Esophagus muscularis mucosa (tissue), 4 donors: ENCODE measurements at places on chromosomes 12 and 14. TPM values are rescaled to one million over a fixed set of nuclear protein-coding genes. Genes with fewer than 3 reads are reported as not detected.

Gene MEG3
- total RNA-seq = 25.0 TPM

DNA sequence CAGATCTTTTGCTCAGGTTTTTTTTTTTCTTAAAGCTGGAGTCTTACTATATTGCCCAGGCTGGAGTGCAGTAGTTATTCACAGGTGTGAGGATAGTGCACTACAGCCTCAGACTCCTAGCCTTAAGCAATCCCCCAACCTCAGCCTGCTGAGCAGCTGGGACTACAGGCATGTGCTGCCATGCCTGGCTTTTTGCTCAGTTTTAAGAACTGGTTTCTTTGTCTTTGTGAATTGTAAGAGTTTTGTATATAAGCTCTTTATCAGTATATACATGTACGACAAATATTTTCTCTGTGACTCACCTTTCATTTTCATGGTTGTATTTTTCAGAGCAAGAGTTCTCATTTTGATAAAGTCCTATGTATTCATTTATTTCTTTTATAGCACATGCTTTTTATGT, 33.3 kb upstream of the C2CD5 start:
- DNase-seq = no peak

Gene RFLNA
- total RNA-seq = 1.4 TPM

- no peak for DNase-seq
Measured at GRCh38 chr12:12447236-12447635, 90.4 kb downstream of the BORCS5 start.

DNA sequence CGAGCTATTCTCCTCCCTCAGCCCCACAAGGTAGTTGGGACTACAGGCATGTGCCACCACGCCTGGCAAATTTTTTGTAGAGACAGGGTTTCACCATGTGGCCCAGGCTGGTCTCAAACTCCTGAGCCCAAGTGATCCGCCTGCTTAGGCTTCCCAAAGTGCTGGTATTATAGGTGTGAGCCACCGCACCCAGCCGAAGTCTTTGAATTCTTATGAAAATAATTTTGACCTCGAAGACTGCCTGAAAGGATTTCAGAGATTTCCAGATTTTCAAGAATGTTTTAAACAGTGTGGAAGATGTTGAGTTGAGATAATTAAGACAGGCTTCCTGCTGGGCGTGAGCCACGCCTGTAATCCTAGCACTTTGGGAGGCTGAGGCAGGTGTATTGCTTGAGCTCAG, 5.0 kb downstream of the PSMA3 start:
- DNase-seq = no peak

GRCh38 chr12:100189636-100190394, 10.8 kb upstream of the ACTR6 start:
- DNase-seq = peak; percentile 45

Gene TRPV4
- 0.19 TPM for total RNA-seq

Gene TNS2
- total RNA-seq = 226 TPM

DNA sequence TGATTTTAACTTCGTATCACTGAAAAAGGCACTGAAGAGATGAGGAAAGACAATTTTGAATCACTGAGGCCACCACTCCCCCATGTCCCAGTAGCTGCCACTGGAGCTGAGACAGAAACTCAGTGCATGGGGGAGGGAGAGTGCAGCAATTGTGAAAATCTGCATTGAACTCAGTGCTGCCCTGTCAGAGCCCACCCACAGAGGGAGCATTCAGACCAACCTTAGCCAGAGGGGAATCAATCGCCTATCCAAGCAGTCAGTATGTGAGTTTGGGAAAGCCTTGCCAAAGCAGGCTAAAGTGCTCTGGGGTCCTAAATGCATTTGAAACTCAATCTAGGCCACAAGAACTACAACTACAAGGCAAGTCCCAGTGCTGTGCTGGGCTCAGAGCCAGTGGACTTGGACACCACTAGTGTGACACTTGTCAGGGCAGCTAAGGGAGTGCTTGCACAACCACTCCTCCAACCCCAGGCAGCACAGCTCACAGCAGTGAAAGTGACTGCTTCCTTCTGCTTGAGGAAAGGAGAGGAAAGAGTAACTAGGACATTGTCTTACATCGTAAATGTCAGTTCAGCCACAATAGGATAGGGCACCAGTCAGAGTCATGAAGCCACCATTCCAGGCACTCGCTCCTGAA, 13.3 kb downstream of the RNASE3 start:
- no peak for DNase-seq

GRCh38 chr12:116818341-116818856, 62.8 kb downstream of the HRK start:
- no peak for DNase-seq

DNA sequence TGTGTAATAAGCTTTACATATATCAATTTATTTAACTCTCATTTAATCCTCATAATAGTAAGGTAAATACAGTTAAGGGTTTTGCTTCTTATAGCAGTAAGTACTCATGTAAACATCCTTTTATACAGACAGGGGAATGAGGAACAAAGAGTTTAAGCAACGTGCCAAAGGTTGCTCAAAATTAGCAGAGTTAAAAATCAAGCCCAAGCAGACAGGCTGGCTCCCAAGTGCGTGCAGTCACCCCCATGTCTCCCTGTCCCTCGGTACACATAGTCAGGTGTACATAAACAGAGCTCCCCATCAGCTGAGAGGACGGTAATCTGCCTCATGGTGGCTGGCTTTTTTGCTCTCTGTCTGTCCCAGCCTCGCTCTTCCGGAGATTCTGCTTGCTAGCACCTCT, 126.4 kb downstream of the DERA start:
- no peak for DNase-seq

Gene CCDC198
- total RNA-seq = not detected

GRCh38 chr12:88172844-88173407, 30.8 kb downstream of the TMTC3 start:
- DNase-seq = no peak

Gene MFAP5
- 249 TPM for total RNA-seq

- DNase-seq = no peak
Measured at GRCh38 chr14:37695866-37696265, 100.4 kb downstream of the TTC6 start.

- no peak for DNase-seq
Measured at GRCh38 chr14:105138021-105138541, 30.5 kb downstream of the JAG2 start.

DNA sequence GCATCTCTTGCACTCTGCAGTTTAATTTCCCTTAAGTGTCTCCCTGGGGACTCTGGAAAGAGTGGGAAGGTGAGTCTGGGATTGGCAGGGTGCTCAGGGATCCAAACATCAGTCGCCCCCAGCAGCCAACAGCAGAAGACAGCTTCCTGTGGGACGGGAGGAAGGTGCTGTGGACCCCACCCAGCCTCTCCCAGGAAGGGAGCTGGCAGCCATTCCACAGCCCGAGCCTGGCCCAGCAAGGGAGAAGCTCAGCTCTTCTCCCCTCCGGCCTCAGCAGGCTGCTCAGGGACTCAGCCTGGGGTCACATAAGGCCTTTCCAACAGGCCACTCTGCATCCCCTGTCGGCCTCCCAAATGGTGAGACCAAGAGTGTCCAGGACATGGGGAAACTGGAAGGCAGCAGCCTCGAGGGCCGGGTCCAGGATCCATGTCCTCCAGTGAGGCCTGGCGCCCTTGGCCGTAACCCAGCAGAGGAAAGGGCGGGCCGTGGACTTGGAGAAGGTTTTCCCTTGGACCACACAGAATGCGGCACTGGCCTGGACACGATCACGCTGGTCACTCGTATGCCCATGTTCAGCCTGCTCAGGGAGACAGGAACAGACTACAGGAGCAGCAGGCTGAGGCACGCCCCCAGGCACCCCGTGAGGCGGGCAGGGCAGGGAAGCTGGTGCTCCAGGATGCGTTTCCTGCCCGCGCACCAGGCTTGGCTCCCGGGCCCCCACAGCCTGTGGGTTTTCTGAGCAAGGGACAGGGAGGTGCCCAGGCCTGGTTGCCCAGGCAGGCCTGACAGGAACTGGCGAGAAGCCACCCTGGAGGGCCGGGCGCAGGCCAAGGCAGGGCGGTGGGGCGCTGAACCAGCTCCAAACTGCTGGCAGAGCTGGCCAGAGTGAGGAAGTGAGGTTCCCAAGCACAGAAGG, 3.5 kb downstream of the XRCC3 start:
- no peak for DNase-seq

- DNase-seq = no peak
Measured at GRCh38 chr14:25222256-25222655, 172.3 kb upstream of the STXBP6 start.

Gene KCNC2
- 0.17 TPM for total RNA-seq
